M059J (cell line): ENCODE measurements at places on chromosomes 1 and 21.

DNA sequence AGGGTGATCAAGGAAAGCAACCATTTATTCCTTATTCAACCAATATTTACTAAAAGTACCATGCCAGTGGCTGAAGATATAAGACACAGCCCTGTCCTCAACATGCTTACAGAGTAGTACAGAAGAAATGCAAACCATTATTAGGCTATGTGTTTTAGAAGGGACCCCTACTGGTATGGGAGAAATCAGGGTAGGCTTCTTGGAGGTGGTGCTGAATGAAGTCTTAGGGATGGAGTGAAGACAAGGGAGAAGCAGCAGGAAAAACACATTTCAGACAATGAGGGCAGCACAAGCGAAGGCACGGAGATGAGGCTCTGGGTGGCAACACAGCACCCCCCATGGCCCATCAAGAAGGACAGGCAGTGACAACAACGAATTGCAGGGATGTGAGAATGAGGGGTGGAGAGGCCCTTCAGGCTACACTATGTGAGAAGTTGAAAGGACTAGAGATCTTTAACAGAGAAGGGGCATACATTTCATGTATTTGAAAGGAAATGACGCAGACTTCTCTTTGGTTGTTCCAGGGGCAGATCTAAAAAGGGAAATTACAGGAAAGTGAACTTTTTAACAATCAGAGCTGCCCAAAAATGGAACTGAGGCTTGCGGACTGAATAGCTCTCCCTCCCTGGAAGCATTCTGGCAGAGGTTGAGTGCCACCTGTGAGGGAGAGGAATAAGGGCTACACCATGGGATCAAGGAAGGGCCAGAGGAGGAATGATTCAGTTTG is 16.8 kb upstream of the CD58 start:
- no peak for DNase-seq

DNA sequence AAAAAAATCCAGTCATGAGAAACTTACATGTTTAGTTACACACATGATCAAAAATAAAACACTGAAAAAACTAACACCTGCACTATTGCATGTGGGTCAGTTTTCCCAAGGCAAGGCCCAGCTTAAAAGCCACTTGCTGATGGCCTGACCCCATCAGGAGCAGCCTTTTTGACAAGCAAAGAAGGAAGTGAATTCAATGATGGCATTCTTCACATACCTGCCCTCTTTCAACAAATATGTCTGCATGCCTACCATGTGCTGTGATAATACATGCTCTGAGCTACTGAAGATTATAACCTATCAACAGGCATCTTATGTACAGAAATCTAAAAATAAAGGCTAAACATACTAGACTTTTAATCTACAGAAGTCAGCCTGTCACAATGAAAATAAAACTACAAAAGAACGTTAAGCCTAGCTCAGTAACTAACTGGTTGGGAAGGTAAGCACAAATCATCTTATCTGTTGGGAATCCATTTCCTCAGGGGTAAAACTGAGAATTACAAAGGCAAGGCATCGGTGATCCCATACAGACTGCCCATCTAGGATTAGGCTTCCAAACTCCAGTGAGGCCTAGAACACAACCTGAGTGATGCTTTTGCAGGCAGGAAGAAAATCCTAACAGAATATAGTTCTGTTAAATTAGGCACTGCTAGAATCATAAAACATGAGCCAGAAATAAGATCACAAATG is 14.5 kb downstream of the SORT1 start:
- DNase-seq, result no peak

GRCh38 chr21:33108228-33108627 is 38.3 kb downstream of the OLIG1 start:
- DNase-seq, result no peak

DNA sequence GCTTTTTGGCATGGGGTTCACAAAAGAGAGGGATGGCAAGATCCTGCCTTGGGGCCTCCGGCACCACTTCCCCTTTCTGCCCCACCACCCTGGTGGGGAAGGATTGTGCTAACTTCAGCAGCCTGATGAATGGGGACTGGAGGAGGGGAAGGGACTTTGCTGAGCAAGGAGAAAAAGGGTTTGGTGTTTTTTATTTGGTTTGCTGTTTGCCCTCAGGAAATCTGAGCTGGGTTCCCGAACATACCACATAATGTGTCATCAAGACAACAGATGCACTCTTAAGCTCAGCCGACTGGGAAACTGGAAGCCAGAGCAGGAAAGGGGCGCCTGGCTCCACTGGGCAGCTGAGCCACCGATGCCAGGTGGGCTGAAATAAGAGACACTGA is 19.8 kb downstream of the OLFML2B start:
- peak; percentile 98 for DNase-seq

DNA sequence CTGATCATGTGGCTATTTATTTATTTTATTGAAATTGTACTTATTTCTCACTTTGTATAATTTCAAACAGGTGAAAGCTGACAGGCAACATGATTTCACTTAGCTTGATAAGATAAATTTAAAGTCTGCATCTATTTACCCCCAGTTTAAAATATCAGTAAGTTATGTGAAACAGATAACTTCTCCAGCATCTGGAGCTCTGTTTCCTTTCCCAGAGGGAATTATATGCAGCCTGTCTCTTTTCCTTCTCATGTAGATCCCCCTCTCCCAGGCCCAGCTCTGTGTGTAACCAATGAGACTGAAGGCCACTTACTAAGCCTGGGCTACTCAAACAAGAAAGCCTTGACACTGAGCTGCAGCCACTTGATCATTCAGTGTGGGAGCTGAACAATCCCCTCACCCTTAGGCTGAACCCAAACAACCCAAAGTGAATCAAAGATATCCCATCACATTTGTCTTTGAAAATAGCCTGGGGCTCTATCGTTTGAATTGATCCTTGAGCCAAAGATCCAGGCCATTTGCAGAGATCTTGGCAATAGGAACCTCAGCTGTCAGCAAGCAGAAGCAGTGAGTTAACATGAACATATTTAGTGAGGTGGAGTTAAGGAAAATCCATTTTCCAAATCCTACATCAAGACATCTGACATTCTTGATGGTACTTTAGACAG is 383.9 kb downstream of the TGFB2 start:
- DNase-seq, result no peak

GRCh38 chr1:70041317-70042045 is 163.9 kb downstream of the LRRC40 start:
- no peak for DNase-seq

GRCh38 chr1:232905331-232906034 is 44.9 kb upstream of the NTPCR start:
- DNase-seq, result peak; percentile 59

GRCh38 chr1:225329041-225329440 is 98.8 kb downstream of the LBR start:
- DNase-seq, result peak; percentile 35

DNA sequence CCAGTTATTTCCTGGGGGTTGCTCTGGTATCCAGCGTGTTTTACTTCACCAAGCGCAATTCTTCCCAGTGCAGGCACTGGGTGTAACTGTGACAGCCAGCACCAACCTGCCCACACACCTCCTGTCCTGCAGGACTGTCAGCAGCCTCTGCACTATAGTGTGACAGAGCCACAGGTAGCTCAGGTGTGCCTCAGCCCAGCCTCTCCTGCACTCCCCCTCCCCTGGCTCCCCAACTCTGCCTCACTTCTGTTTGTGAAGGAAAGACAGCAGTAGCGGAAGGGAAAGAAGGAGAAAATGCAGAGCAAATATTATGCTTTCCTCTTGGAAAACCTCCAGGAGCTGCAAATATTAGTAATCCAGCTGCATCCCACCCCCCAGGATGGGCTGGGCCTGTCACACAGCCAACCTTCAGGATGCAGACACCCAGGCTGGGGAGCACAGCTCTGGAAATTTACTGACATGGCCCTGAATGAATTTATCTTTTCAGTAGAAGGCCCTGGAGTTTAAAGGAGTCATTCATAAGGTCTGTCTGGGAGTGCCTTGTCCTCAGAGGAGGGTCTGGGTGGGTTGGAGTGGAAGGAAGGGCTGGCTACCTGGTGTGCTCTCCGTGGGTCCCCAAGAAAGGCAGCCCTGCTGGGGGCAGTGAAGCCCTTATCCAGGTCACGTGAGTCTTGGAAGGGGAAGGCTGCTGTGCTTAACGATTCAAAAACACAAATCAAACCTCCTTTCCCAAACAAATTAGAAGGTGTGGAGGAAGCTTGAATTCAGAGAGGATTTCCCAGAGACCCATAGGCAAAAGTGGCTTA is 20.9 kb downstream of the CAPN2 start:
- no peak for DNase-seq

DNA sequence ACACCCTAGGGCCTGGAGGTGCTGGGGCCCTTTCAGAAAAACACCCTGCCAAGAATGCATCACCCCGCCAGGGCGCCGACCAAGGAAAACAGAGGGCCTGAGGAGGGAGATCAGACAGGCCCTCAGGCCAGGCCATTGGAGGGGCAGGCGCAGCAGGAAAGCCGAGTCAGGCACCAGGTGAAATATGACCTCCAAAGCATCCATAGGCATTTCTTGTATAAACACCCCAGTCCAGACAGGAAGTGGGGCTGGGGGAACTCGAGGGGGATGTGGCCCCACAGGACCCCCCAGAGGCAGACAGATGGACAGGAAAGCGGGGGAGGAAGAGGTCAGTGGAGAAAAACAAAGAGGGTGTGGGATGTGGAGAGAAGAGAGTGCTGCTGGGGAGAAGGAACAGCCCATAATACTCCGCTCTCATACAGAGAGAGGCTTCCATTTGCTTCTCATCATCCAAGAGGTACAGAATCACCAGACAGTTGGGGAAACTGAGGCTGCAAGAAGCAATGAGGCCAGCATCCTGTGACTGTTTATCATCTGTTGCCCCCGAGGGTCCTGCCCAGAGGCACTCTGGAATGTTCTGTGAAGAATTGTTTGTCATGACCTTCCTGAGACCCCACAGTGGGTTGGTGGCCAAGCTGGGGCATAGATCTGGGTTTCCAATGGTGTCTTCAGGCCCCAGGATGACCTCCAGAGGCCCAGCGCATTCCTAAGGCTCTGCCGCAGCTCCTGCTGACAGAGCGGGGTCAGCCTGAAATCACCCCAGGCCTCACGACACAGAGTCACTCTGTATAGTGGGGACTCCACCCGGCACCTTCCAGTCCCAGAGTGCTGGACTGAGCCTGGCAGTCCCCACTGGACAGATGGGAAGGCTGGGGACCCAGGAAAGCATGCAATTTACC is 18.0 kb downstream of the TRIM62 start:
- peak; percentile 89 for DNase-seq

GRCh38 chr1:170533298-170533697 is 1.3 kb downstream of the GORAB start:
- peak; percentile 42 for DNase-seq
